T-helper 2 cell treated with Interferon-gamma antibody and Interleukin-4, amounts not matched to agents 5 μg/mL and 100 μg/mL, for 36 hours (primary cell): ENCODE measurements at places on chromosomes 5 and 9.

DNA sequence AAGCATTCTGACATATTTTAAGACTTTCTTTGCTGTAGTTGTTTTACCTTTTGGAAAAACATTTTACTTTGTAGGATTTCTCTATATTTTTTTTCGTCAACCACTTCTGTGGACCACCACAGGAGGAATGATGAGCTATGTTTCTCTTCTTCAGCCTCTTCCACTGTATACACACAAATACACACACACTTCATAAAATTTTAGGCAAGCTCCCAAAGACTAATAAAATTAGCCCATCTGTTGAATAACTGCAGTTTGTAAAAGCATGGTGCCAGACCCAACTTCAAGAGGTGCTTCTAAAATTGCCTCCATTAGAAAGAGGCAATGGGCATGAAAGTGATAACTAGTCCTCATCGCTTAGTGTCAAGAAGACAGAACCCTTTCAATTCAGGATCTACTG is 4.1 kb upstream of the CEP120 start:
- DNase-seq: no peak

DNA sequence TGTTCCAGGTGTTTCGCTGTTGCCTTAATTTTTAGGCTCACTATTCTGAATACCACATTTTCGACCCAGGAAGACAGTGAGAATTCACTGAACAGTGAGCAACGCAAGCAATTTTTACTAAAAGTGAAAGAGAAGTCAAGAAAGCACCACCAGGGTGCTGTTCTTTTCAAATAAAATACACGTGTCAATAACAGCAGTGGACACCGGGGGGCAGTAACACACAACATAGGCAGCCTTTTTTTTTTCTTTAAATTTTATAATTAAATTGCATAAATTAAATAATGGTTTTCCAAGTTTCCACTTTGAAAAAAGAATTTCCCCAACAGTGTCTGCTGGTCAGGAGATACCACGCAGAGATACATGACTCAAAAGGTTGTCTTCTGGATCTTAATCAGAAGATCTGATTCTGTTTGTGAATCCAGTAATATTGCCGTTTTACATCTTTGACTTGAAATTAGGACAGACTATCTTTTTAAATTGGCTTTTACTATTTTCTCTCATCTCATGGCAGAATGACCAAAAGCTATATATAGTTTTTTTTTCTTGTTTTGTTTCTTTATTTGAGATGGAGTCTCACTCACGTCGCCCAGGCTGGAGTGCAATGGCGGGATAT is 47.1 kb upstream of the SH3GL2 start:
- peak; percentile 4 for DNase-seq

DNA sequence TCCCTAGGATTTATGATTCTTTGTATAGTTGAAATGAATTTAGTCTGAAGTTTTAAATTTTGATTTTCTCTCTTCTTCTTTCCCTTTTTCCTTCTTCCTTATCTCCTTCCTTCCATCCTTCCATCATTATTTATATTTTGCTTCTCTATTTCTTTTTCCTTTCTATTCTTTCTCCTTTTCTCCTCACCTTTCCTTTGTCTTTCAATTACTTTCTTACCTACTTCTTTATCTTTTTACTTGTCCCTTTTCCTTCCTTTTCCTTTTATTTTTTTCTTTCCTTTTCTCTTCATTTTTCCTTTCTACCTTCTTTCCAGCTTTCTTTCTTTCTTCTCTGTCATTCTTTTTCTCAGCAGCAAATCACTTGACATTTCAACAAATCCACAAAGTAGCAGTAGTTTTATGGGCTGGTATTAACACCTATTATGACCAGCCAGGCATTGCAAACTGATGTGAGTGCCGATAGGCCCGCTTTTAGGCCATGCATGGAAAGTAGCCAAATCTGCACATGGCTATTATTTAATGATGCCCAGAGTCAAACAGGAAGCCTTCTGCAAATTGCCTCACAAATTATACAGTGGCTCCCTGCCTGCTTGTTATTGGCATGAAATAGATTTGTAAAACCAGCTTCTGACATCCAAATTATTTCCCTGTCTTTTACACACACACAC is 37.1 kb upstream of the NR3C1 start:
- DNase-seq: no peak

- DNase-seq: no peak
Observed at GRCh38 chr9:130977811-130978221, 31.2 kb upstream of the LAMC3 start.

- DNase-seq: no peak
Observed at GRCh38 chr9:116218399-116218798, 64.8 kb downstream of the PAPPA start.

DNA sequence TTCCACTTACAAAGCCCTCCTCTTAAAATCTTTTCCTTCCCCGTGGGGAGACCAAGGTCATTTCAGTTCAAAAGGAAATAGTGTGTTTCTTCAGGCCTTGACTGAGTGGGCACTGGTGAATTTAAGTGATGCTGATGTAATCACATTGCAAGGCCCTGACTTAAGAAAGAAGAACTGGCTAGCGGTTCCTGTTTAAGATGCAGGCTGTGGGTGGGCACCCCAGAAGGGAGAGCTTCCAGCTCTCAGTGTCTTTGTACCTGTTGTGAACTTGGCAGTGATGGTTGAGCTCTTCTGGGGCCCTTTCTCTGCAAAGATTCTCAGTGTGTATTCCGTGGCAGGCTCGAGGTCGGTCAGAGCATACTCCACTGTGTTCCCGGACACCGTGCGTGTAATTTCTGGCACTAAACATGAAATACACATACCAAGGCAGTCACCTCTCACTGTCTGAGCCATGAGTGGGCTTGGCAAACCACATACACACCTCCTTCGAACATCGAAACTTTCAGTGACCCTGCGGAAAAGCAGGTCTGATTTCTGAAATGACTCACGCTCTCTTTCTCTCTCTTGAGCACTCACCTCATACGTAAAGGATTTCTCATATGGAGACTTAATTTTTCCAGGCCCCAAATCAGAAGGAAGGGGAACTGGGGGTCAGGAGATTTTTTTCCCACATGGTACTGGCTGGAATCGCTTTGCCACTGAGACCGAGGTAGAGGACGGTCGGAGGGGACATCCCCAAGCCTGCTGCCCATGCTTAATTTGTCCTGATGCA is 81.9 kb downstream of the TNC start:
- DNase-seq: peak; percentile 76

DNA sequence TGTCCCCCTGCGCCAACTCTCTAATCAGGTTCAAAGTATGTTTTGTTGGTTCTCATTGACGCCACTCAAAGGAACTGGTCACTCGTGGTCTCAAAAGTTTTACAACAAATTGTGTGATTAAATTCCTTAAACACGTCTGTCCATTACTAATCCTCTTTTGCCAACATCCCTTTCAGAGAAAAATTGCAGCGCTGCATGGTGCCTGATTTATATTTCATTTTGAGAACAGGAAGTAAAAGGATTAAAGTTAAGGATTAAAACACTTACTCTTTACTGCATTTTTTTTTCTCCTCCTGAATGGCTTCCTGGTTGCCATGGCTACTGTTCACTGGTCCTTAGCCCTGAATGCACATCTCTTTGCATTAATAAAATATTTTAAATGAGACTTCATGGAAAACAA is 383.5 kb downstream of the GLIS3 start:
- no peak for DNase-seq

DNA sequence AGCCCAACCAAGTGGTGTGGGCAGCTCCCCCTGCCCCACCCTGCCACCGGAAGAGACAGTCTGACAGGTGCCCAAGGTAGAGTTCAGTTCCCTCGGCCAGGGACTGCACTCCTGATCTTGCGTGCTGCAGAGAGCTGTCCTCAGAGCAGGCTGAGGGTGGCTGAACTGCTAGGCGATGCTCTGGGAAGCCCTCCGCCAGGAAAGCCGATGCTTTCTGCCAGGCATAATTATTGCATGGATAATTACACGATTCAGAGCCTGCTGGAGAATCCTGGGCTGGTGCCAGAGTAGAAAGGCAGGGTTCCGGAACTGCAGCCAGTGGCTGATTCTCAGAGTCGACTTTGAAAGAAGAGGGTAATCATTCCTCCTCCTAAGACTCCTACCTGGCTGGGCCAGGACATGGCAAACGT is 19.3 kb downstream of the KCNIP1 start:
- no peak for DNase-seq

DNA sequence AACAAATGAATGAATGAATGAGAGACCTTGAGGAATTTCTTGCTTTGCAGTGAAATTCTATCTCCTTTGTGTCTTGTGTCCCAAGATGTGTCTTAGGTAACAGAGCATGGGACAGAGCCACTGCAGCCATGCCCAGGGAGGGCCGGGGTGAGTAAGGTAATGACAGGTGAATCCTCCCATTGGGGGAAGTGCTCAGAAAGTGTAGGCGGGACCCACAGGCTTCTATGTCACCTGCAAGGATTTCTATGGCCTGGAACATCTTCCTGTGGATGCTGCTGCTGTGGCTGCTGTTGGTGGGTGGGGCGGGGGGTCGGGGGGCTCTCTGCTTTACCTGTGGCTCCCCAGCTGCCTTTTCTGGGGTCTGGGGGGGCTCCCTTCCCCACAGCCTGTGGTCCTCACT is 133.6 kb upstream of the IER5L start:
- DNase-seq: no peak

GRCh38 chr5:38551030-38552017 is 5.1 kb downstream of the LIFR start:
- no peak for DNase-seq

DNA sequence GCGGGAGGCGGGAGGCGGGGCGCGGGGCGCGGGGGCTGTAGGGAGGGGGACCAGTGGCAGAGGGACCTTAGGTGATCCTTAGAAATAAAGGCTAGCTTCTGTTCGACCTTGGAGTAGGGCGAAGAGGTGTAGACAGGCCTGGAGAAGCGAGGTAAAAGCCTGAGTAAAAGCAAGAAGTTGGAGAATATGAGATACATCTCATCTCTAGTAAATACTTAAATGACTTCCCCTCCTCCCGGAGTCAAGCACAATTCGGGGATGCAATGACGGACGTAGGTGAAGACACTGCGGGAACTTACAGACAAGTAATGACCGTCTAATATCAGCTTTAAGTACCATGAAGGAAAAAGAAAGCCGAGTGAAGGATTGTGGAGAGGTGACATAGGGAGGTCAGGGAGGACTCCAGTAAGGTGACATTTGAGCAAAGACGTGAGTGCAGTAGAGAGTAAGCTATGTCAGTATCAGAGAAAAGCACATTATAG is 466 bp downstream of the SMC2 start:
- no peak for DNase-seq

DNA sequence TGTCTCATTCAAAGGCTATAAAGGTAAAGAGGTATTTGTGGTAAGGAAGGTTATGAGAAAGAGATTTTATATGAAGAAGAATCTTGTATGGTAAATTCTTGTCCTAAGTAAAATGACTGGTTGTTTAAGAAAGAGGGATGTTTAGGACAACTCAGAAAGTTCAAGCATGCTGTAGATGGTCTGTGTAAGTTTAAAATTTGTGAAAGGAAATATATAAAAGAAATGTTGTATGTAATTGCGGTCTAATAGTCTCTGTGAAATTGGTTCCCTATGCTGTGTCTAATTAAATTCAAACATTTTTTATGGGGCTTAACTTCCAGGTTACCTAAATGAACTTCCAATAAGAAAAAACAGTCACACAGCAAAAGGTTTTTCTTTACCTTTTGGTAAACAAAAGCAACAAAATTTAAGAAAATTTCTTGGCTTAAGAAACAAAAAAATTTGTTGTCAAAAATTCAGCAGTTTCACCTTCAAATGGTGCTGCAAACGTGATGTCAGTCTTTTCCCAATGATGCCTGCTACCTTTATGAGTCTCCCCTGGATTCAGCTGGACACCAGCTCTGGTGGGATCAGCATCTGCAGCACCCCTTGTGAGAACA is 83.0 kb upstream of the FCN1 start:
- no peak for DNase-seq

GRCh38 chr9:18720691-18721090 is 246.7 kb downstream of the ADAMTSL1 start:
- DNase-seq: no peak

- DNase-seq: no peak
Observed at GRCh38 chr9:26597542-26598149, 295.0 kb downstream of the CAAP1 start.

DNA sequence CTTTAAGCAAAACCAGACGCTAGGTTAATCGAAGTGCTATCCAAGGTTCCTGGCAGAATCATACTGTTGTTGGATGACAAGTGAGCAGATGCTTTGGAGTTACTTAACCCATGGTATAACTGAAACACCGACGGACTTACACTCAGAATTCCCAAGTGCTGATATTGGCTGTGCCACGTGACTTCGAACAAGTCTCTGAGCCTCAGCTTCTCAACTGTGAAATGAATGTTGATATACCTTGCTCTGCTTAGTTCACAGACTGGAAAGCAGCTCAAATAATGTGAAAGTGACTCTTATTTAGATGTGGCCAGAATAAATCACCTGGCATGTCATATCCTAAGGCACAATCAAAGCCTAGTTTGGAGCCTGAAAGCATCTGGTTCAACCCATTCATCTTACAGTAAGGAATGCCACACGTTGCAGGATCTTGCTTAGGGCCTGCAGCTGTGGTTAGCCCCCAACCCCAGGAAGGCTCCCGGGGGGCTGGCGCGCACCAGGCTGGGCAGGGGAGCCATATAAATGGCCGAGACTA is 759 bp downstream of the GEMIN5 start:
- DNase-seq: no peak

DNA sequence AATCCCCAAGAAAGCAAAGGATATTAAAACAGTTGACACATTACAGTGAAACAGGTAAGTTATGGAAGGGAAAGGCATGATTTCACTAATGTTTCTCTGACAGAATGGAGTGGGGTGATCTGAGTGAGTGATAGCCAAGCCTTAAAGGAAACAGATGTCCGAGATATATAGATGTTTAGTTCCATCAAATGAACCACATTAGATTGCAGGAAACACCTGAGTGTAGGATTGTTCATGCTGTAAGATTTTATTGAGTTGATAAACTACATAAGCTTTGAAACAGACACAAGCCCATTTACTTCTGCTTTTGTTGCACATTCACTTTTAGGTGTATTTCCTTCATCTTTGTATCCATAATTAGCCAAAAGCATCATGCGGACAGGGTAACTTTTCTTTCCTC is 167.1 kb upstream of the PPP1R2B start:
- no peak for DNase-seq

DNA sequence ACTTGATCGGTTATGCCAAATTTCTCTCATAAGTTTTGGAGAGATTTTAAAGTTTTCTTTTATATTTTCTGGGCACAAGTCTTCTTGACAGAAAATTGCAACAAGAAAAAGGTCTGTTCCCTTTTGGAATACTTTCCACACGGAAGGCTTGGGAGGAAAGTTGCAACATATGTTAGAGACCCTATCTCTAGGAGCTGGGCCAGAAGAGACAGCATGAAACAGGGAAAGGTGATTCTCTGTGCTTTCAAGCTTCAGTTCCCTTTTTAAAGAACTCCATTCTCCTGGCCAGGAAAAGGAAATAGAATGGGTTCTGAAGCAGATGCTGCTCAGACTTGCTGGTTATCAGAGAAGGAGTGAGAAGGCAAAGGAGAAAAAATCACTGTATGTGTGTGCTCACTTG is 368.3 kb downstream of the SPATA31D1 start:
- no peak for DNase-seq

GRCh38 chr5:168563959-168564358 is 15.2 kb downstream of the PANK3 start:
- DNase-seq: no peak

DNA sequence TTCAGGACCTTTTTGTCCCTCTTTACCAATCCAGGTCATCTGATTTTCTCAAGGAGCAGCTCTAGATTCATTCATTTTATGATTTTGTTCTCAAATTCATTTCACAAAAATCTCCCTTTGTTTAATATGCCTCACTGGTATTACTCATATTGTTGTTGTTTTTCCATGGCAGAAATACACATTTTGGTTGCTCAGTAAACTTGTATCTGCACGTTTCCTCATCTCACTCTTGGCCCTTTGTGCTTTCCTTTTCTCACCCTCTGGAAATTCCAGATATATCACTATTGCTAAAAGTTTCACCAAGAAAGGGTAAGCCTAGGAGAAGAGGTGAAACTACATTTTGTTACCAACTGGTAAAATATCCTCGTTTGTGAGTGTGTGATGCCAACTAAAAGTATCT is 14.8 kb downstream of the ASPN start:
- no peak for DNase-seq
